ENCODE measurements at places on chromosomes 5 and 9. TPM values are rescaled to one million over a fixed set of nuclear protein-coding genes. Genes with fewer than 3 reads are reported as not detected.

GRCh38 chr5:73120222-73121118 lies at the start of gene TMEM171:
Gene TMEM171, plus strand, starts transcription at chr5:73120575. Its CDS starts 2,799 bp downstream, at chr5:73123374.
- peak; percentile 30 for DNase-seq
- peak within 1 kb of the TSS; percentile 35 for H3K27ac ChIP-seq
- peaks cover 20% of the 10 kb centered on the region for H3K4me1 ChIP-seq
- H3K4me3 ChIP-seq: peak within 1 kb of the TSS; percentile 41
- no peaks in the 10 kb centered on the region for H3K36me3 ChIP-seq
- H3K27me3 ChIP-seq: peaks cover 53% of the 10 kb centered on the region

KIF20A gene
- 17.8 TPM for total RNA-seq

GRCh38 chr5:30500513-30500912 lies 693.0 kb upstream of the CDH6 start:
- no peak for DNase-seq
- H3K27ac ChIP-seq: no peak overlapping the region
- H3K4me1 ChIP-seq: no peaks in the 10 kb centered on the region
- H3K27me3 ChIP-seq: no peaks in the 10 kb centered on the region

ANKRD34B gene
- 0.13 TPM for total RNA-seq

GRCh38 chr5:172082180-172082579 lies 75.7 kb upstream of the FBXW11 start:
- H3K36me3 ChIP-seq: peaks cover 19% of the 10 kb centered on the region
- no peak overlapping the region for H3K4me3 ChIP-seq
- no peak overlapping the region for H3K27ac ChIP-seq
- no peak for DNase-seq

AQP3 gene
- 5.6 TPM for total RNA-seq

DNA sequence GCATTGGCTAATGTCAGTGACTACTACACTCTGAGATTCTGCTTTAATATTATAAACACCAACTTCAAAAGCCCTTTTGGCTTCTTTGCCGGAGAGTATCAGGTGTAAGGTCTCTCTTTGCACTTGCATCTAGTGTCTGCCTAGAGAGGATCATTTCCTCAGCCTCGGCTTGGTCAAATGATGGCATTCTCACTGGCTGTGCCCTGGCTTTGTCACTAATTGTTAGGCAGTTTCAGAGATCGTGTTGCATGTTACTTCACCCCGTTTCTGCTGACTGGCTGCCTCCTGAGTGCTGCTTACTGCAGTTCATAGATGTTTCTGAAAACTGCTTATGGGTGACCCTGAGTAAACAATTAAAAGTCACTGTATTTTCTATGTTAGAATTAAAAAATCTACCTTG lies 48.8 kb downstream of the SLC1A3 start:
- H3K36me3 ChIP-seq: no peaks in the 10 kb centered on the region
- peak overlapping the region; percentile 4 for H3K27ac ChIP-seq
- no peaks in the 10 kb centered on the region for H3K27me3 ChIP-seq
- H3K4me3 ChIP-seq: no peak overlapping the region

FRMD3 gene
- 34.1 TPM for total RNA-seq

DNA sequence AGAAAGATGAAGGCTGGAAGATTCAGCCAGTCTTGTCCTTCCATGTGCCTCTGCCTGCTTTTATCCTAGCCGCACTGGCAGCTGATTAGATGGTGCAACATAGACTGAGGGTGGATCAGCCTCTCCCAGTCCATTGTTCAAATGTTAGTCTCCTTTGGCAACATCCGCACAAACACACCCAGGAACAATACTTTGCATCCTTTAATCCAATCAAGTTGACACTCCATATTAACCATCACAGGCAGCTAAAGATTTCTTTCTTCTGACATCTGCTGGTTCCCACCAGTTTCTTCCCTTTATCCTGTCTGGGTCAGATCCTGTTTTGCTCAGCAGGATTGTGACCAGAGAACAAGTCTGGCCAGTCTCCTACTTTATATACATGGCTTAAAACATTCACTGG lies 276.5 kb upstream of the TYRP1 start:
- H3K4me3 ChIP-seq: no peak overlapping the region
- no peaks in the 10 kb centered on the region for H3K36me3 ChIP-seq
- no peak overlapping the region for H3K27ac ChIP-seq
- DNase-seq: no peak
- H3K4me1 ChIP-seq: no peaks in the 10 kb centered on the region

DNA sequence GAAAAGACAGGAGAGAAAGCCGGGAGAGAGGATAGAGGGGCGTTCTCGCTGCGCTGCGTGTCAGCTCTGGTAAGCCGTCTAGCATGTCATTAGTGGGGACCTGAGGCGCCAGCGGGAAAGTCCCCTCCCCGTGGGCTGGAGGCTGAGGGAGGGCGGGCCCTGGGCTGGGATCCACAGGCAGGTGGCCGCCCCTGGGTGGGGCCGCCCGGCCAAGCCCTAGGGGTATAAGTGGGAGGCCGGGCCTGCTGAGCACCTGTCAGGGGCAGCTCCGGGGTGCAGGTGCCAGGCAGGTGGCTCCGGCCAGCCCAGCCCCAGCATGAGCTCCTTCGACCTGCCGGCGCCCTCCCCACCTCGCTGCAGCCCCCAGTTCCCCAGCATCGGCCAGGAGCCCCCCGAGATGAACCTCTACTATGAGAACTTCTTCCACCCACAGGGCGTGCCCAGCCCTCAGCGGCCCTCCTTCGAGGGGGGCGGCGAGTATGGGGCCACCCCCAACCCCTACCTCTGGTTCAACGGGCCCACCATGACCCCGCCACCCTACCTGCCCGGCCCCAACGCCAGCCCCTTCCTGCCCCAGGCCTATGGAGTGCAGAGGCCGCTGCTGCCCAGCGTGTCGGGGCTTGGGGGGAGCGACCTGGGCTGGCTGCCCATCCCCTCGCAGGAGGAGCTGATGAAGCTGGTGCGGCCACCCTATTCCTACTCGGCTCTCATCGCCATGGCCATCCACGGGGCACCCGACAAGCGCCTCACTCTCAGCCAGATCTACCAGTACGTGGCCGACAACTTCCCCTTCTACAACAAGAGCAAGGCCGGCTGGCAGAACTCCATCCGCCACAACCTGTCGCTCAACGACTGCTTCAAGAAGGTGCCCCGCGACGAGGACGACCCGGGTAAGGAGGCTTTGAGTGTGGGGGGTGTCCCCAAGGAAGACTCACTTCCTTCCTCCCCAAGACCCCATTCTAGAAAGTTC lies at the start of gene FOXI1:
FOXI1 (plus strand) TSS at position 256 of the 970 bp plus-strand sequence; CDS start at position 317, 61 bp downstream.
- H3K27ac ChIP-seq: no peak within 1 kb of the TSS
- no peaks in the 10 kb centered on the region for H3K27me3 ChIP-seq
- no peak for DNase-seq
- H3K4me3 ChIP-seq: no peak within 1 kb of the TSS
- H3K4me1 ChIP-seq: peaks cover 8% of the 10 kb centered on the region

DNA sequence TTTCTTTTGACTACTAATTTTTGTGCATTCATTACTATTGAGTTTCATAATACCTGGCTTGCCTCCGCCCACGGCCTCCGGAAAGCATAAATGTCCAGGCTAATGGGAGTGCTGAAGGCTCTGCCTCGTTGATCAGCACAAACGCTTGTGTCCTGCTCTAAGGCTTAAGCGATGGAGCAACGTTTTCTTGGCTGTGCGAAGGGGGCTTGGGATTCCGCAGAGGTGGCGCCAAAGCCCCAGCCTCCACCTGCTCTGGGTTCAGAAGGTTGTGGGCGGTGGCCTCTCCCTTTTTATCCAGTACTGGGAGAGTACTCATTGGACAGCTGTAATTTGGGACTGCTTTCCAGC lies 19.7 kb downstream of the ANXA2R start:
- peaks cover 19% of the 10 kb centered on the region for H3K4me1 ChIP-seq
- peak; percentile 22 for DNase-seq
- H3K27ac ChIP-seq: peak overlapping the region; percentile 50
- peak overlapping the region; percentile 2 for H3K4me3 ChIP-seq
- peaks cover 80% of the 10 kb centered on the region for H3K27me3 ChIP-seq

All from muscle of leg (tissue), 16 donors.